ENCODE measurements at places on chromosomes 3 and 15.

- DNase-seq, result no peak
These were observed 53.7 kb upstream of the INSYN1 start for GRCh38 chr15:73806698-73807483.

DNA sequence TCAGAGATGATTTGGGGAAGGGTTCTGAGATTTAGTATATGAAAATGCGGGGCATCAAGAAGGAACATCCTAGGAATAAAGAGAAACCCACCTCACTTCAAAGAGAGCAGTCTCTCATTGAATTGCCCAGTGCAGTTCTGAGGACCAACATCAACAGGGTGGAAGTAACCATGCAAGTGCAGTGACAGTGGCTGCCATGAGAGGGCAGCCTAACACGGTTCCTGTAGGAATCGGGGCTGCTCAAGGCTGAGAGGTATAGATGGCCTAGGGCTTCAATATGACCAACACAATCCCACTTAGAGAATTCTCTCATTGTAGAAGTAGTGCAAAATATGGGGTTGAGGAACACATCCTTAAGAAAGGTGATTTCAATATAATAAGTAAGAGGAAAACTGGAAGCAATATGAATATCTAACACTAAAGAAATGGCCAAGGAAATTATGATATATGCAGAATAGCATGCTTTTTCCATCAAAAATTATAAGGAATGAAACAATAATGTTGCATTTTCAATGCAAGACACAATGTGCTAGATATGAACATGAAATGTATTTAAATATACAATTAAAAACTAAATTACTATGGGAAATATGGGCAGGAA is 51.1 kb upstream of the ARRDC4 start:
- DNase-seq, result no peak

DNA sequence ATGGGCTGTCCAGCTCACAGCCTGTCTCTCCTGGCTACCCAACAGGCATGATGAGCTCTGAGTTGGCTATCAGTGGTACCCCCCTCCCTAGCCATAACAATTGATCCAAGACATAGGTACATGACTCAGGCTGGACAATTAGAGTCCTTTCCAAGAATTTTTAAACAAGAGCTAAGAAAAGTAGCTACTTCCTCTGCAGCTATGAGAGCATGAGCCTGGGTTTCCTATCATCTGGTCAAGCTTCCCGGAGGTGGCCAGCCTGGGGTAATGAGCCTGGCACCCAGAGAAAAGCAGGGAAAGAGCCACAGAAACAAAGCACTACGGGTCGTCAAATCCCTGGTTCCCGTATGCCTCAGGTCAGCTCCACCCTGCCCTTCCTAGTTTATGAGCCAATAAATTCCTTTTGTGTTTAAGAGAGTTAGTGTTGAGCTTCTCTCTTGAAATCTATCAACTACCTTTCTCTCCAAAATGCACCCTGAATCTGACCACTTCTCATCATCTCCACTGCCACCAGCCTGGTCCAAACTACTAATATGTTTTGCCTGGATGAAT is 2.3 kb upstream of the SLC51B start:
- no peak for DNase-seq

GRCh38 chr3:172286548-172287148 is 161.6 kb downstream of the GHSR start:
- no peak for DNase-seq

DNA sequence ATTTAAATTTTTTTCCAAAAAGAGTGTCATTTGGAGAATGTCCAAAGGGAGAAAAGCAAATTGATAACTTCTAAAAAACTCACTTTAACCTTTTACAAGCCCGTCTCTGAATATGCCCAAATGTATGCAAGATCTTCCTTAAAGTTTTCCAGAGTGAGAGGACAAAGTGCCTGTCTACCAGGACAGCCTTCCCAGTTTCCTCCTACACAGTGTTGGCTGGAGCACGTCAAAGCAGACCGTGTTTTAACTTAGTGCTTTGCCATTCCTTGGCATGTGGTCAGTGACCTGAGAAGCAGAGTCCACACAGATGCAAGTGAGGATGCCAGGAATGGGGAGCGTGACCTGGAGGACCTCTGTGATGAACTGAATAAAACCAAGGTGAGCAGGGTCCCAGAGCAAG is 245.7 kb downstream of the FAM43A start:
- no peak for DNase-seq

- DNase-seq, result no peak
These were observed 599.6 kb downstream of the GBE1 start for GRCh38 chr3:81161851-81162250.

- DNase-seq, result no peak
These were observed 71.8 kb downstream of the MINDY2 start for GRCh38 chr15:58842713-58843396.

DNA sequence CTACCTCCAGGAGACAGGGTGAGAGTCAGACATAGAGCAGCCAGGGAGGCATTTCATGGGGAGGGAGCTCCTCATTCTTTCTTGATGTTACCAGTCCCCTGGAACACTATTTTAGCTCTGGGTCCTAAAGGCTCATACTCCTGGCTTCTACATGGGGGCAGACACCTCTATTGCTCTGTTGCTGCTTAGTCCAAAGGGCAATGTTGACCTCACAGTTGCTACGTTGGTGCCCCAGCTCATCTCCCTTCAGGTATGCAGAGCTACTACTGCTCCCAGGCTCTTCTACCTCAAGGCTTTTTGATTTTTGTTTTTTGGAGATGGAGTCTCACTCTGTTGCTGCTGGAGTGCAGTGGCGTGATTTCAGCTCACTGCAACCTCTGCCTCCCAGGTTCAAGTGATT is 245.6 kb upstream of the LRRFIP2 start:
- DNase-seq, result no peak
